Pancreas (tissue), 10 donors: ENCODE measurements at places on chromosomes 4 and X. TPM values are rescaled to one million over a fixed set of nuclear protein-coding genes. Genes with fewer than 3 reads are reported as not detected.

The GPRIN3 gene
- 2.5 TPM for total RNA-seq

The SYP gene
- 2.0 TPM for total RNA-seq

The ITGB1BP2 gene
- total RNA-seq = 0.58 TPM

The CABS1 gene
- not detected for total RNA-seq

The RTL5 gene
- total RNA-seq = 0.75 TPM

The CCDC158 gene
- 0.46 TPM for total RNA-seq

The SSX2 gene
- total RNA-seq = not detected

The NDP gene
- not detected for total RNA-seq

The CHM gene
- total RNA-seq = 9.0 TPM

GRCh38 chrX:48025561-48025960, 18.8 kb downstream of the SPACA5 start:
- no peak for DNase-seq
- no peaks in the 10 kb centered on the region for H3K4me1 ChIP-seq
- no peaks in the 10 kb centered on the region for H3K27me3 ChIP-seq
- no peak overlapping the region for H3K4me3 ChIP-seq

- H3K4me3 ChIP-seq = peak within 1 kb of the TSS; percentile 84
- no peaks in the 10 kb centered on the region for H3K27me3 ChIP-seq
- H3K27ac ChIP-seq = peak within 1 kb of the TSS; percentile 59
- peak; percentile 37 for DNase-seq
Observed at GRCh38 chr4:122921971-122922876, at the start of gene NUDT6. NUDT6 (minus strand) TSS chr4:122922597; CDS start chr4:122922572, 25 bp downstream.

DNA sequence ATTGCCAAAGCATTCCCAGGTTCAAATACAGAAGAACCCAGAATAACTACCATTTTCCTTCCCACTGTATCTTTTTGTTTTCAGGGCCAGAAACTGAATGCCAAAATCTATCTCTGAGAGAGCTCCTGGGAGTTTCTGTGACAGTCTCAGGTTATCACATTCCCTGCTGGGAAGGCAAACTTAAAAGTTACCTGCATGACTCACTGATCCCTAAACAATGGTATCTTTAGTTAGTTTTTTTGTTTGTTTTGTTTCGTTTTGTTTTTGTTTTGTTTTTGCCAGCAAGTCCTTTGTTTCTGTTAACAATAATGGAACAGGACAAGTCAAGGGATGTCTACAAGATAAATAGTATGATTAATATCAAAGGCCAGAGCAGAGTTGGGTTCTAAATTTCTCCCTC, 34.3 kb downstream of the PAPSS1 start:
- H3K36me3 ChIP-seq = no peaks in the 10 kb centered on the region
- no peaks in the 10 kb centered on the region for H3K27me3 ChIP-seq
- H3K4me3 ChIP-seq = no peak overlapping the region
- no peak overlapping the region for H3K27ac ChIP-seq
- peaks cover 26% of the 10 kb centered on the region for H3K4me1 ChIP-seq

GRCh38 chr4:77310931-77311330, 153.9 kb downstream of the CCNG2 start:
- no peaks in the 10 kb centered on the region for H3K27me3 ChIP-seq
- no peak overlapping the region for H3K27ac ChIP-seq
- no peaks in the 10 kb centered on the region for H3K36me3 ChIP-seq
- H3K4me1 ChIP-seq = peaks cover 4% of the 10 kb centered on the region

DNA sequence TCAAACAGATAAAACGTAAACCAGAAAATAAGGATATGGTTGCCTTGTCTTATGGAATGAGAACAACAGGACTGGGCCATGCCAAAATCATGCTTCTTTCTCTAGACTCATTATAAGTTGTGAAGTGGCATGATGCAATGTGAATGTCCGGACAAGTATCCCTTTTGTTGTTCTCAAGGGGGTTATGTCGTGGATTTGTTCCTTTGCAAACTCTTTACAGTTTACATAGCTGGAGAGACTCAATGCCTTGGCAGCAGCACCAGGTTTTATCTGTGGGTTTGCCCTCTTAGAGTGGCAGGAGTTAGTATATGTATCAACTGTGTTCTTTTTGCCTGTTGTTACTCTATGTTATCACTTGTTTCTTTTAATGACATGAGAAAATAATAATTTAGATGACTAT, 41.4 kb downstream of the SPRY1 start:
- peaks cover 8% of the 10 kb centered on the region for H3K4me1 ChIP-seq
- H3K27ac ChIP-seq = no peak overlapping the region
- H3K4me3 ChIP-seq = no peak overlapping the region
- H3K36me3 ChIP-seq = no peaks in the 10 kb centered on the region
- DNase-seq = no peak

DNA sequence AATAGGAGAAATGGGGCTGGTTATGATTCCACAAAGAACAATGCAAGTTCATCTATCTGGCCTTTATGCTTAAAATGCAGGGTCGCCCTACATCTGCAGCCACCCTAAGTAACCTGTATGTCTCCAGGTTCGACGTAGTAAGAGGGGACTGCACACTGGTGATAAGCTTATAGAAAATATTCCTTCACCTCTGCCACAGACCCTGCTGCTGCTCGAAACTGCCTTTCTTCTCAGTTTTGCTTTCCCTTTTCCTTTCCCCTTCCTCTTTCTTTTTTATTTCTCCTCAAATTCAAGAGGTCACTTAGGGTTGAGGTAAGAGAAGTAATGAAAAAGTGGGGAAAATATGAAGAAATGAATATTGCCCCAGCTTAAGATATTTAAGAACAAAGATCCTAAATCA, 123.5 kb downstream of the DCHS2 start:
- H3K4me3 ChIP-seq = no peak overlapping the region
- no peak for DNase-seq
- H3K27me3 ChIP-seq = no peaks in the 10 kb centered on the region

DNA sequence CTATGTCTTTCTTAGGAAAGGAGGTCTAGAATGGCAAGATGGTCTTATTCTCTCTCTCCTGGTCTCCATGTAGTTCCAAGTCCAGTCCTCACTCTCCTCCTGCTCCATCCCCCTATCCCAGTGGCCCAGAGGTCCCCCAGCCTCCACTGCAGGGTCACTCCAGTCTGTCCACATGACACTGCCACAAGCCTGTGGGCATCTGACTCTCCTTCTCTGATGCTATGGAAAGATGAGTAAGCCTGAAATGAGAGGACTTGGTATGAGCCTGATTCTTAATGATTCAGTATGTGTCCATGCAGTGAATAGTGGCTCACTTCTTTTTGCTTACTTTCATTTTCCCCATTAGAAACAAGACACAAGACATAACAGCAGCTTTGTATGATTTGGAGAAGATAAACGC, 516.8 kb upstream of the ADGRL3 start:
- no peaks in the 10 kb centered on the region for H3K36me3 ChIP-seq
- H3K27ac ChIP-seq = no peak overlapping the region
- no peak for DNase-seq
- H3K4me1 ChIP-seq = no peaks in the 10 kb centered on the region
- no peaks in the 10 kb centered on the region for H3K27me3 ChIP-seq
- H3K4me3 ChIP-seq = no peak overlapping the region

DNA sequence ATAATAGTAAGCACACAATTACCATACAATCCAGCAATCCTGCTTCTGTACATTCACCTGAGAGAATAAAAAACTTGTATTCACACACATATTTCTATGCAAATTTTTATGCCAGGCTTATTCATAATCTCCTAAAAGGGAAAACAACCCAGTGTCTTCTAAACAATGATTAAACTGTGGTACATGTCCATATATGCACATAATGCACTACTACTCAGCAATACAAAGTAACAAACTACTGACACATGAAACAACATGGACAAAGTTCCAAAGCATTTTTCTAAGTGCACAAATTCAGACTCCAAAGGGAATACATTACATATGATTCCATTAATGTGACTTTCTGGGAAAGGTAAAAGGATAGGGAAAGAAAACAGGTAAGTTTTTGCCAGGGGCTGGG, 18.0 kb upstream of the FMR1 start:
- no peak overlapping the region for H3K4me3 ChIP-seq
- no peak for DNase-seq
- no peak overlapping the region for H3K27ac ChIP-seq
- no peaks in the 10 kb centered on the region for H3K36me3 ChIP-seq
- H3K4me1 ChIP-seq = no peaks in the 10 kb centered on the region
- no peaks in the 10 kb centered on the region for H3K27me3 ChIP-seq

- no peak overlapping the region for H3K4me3 ChIP-seq
- no peaks in the 10 kb centered on the region for H3K27me3 ChIP-seq
- H3K27ac ChIP-seq = no peak overlapping the region
- DNase-seq = no peak
Observed at GRCh38 chr4:7285244-7286094, 93.1 kb downstream of the SORCS2 start.

DNA sequence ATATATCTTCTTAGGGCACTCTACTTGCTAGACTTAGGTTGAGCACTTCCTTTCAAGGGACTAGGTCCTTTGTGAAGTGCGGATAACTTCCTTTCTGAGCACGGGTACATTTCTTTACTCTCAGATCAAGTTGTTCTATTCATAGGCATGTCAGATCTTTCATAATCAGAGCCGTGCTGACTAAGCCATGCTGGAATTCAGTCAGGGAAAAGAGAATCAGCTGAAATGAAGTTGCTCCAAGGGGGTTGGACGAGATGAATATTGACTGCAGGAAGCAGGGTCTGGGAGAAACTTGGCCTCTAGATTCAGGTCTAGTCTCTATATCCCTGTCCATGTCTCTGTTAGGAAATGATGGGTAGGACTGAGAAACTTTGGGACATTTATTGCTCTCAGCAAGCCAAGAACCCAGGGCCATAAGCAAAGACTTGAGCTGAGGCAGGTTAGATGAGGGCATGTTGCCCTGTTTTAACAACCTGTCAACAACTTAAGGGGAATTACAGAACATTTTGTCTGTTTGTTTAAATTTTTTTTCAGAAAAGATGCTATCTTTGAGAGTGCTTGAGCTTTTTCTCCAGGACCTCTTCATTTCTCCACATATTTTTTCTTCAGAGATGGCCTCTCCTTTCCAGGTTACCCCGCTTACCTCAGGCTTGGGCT, 28.3 kb downstream of the AREG start:
- H3K4me3 ChIP-seq = no peak overlapping the region
- no peaks in the 10 kb centered on the region for H3K27me3 ChIP-seq
- peaks cover 23% of the 10 kb centered on the region for H3K4me1 ChIP-seq
- DNase-seq = no peak
- H3K36me3 ChIP-seq = no peaks in the 10 kb centered on the region

DNA sequence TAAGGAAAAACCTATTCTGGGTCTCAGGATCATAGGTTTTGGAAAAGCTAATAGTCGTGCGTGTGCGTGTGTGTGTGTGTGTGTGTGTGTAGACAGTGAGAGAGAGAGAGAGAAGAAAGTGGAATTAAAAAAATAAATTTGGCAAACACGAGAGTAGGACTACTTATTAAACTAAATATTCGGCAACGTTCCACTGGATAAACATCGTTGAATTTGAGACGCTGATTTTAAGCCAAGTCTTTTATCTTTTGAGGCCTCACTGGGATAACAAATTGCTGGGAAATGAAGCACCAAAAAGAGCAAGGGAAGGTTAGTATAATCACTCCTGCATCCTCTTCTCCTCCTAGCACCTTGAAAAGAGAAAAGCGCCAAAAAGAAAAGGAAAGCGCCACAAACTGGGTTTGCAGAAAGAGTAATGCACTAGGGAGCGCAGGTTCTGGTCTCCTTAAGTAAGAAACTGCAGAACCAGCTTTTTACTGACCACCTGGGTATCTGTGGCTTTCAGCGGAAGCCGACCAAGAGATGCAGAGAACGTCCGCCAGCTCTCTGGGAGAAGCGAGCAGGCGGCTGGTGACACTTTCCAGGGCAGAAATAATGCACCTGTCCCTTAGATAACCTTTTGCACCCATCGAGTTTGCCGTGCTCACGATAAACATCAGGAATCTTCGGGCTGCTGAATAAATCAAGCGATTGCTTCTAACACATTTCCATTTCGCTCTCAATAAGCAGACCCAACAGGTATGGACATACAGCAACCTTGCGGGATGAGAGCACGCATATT, 3.4 kb downstream of the ATOH1 start:
- H3K36me3 ChIP-seq = no peaks in the 10 kb centered on the region
- H3K27me3 ChIP-seq = peaks cover 11% of the 10 kb centered on the region
- no peak for DNase-seq
- H3K27ac ChIP-seq = no peak overlapping the region

DNA sequence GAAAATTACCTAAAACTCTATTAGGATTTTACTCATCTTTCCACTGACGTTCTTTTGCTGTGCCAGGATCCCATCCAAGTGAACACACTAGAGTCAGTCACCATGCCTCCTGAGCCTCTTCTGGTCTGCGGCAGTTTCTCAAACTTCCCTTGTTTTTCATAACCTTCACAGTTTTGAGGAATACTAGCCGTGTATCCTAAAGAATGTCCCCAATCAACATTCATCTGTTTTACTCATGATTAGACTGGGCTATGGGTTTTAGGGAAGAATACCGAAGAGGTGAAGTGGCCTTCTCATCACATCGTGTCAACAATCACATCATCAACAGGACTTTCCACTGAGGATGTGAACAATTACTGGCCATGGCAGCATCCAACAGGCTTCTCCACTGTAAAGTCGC, 4.8 kb downstream of the LRP2BP start:
- no peak for DNase-seq
- no peaks in the 10 kb centered on the region for H3K36me3 ChIP-seq
- H3K4me3 ChIP-seq = no peak overlapping the region
- H3K27me3 ChIP-seq = no peaks in the 10 kb centered on the region

DNA sequence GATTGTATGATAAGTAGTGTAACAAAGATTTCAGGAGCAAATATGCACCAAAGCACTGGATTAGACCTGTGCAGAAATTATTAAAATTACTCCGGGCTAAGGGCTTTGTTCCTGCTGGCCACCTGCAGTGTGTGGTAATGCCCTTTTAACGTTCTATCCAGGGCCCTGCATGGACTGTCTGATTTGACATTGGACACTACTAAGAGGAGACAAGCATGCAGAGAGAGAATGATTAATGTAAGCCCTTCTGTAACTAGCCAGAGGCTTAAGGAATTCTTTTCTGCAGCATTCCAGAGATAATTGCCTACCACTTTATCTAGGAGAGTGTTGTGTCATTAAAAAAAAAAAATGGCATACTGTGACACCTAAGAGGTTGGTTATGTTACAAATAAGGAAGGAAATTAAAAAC, 117.0 kb downstream of the PCDH7 start:
- H3K27ac ChIP-seq = no peak overlapping the region
- H3K4me1 ChIP-seq = no peaks in the 10 kb centered on the region
- no peak for DNase-seq
- H3K4me3 ChIP-seq = no peak overlapping the region
- H3K36me3 ChIP-seq = no peaks in the 10 kb centered on the region

DNA sequence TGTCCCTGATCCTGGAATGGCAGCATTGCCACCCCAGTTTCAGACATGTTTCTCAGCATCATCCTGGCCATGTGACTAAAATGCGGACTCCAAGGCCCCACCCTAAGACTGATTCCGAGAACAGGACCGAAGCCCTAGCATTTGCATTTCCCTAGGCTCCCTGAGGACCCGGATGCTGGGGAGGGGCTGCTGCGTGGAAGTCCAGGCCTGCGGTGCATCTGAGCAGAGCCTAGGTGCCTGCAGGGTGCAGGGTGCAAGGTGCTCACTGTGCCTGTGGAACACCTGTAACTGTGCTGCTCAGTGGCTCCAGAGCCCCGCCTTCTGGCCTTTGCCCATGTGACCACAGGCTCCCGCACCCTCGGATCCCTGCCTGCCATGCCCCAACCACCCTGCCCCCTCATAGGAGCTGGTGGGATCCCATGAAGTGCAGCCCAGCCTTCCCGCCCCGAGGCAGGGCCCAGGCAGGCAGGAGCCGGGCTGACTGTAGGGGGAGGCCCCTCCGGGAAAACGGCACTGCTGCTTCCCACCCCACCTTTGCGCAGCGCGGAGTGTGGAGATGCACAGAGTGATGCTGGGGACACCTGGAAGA, 14.9 kb downstream of the PNMA6F start:
- no peaks in the 10 kb centered on the region for H3K27me3 ChIP-seq
- no peak overlapping the region for H3K27ac ChIP-seq
- no peaks in the 10 kb centered on the region for H3K36me3 ChIP-seq
